ENCODE measurements at places on chromosomes 12 and 14. TPM values are rescaled to one million over a fixed set of nuclear protein-coding genes. Genes with fewer than 3 reads are reported as not detected.

MEG3 gene
- total RNA-seq = 35.4 TPM

DTX3 gene
- total RNA-seq = 48.5 TPM

IL22 gene
- not detected for total RNA-seq

SUSD6 gene
- total RNA-seq = 13.9 TPM

PPP1CC gene
- total RNA-seq = 140 TPM

FZD10 gene
- 0.71 TPM for total RNA-seq

CLEC4E gene
- total RNA-seq = 1.9 TPM

ALDH1L2 gene
- total RNA-seq = 4.6 TPM

MIP gene
- not detected for total RNA-seq

CCDC77 gene
- 8.6 TPM for total RNA-seq

CDK4 gene
- total RNA-seq = 84.2 TPM

GDF3 gene
- not detected for total RNA-seq

CACNA1C gene
- total RNA-seq = 62.0 TPM

MDM1 gene
- total RNA-seq = 113 TPM

GPR65 gene
- total RNA-seq = 1.4 TPM

WASHC4 gene
- 64.3 TPM for total RNA-seq
